ENCODE measurements at places on chromosomes 1 and 21.

DNA sequence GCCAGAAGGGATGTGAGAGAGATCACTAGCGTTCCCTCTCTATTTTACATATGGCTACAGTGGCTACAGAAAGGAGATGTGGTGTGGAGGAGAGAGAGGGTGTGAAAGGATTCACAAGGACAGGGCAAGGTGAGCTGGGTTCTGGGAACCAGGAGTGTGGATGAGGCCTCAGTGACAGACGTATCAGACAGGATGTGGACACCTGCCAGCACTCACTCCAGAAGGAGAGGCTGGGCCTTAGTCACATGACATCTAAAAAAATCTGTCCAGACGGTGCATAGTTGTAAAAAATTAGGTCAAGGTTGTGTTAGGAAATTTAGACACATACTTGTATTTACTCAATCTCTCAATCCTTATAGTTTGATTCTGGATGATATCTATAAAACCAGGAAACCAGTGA is 10.6 kb downstream of the TRIM67 start:
- no peaks in the 10 kb centered on the region for H3K36me3 ChIP-seq
- peaks cover 44% of the 10 kb centered on the region for H3K27me3 ChIP-seq
- H3K4me1 ChIP-seq: 0 out of 2 replicates have a peak, but pooled peaks cover 2% of the 10 kb centered on the region
- no peak for DNase-seq
- no peak overlapping the region for H3K4me3 ChIP-seq

DNA sequence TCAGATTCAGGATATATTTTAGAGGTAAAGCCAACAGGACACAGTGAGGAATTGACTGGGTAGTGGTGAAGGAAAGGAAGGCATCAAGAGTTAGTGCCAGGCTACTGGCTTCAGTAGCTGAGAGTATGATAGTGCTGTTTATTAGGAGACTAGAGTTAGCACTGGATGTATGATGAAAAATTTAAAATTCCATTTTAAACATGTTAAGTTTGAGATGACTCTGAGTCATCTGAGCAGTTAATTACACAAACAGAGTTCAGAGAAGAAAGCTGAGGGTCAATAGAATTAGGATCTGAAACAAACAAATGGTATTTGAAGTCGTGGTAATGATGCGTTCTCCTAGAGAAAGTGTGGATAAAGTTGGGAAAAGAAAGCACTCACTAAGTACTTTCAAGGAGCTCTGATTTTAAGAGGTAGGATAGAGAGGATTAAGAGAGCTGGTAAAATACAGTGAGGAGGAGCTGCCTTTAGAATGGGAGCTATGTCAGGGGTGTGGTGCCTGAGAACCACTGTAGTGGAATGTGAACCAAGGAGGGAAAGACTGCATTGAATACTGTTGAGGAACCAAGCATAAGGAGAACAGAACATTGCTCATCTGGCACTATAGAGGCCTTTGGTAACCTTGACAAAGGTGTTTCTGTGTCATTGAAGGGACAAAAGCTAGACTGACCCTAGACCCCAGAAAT is 21.7 kb upstream of the SHCBP1L start:
- H3K36me3 ChIP-seq: no peaks in the 10 kb centered on the region
- H3K4me3 ChIP-seq: no peak overlapping the region
- DNase-seq: no peak

DNA sequence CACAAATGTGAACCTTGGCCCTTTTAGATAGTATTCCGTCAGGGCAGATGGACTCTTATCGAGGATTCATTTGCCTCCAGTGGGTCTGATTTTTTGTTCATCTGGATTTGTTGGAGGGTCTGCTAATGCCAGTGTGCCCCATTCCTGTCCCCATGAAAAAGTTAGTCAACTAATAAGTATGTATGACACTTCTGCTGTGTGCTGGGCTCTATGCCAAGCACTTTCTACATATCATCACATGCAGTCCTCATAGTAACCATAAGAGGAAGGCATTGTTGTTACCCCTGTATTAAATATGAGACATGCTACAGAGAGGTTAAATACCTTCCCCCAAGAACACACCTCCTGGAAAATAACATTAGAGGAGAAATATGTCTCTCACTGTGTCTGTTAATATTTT is 46.6 kb upstream of the MAB21L3 start:
- DNase-seq: no peak
- H3K27me3 ChIP-seq: no peaks in the 10 kb centered on the region
- H3K36me3 ChIP-seq: peaks cover 12% of the 10 kb centered on the region
- no peaks in the 10 kb centered on the region for H3K4me1 ChIP-seq
- H3K27ac ChIP-seq: no peak overlapping the region

DNA sequence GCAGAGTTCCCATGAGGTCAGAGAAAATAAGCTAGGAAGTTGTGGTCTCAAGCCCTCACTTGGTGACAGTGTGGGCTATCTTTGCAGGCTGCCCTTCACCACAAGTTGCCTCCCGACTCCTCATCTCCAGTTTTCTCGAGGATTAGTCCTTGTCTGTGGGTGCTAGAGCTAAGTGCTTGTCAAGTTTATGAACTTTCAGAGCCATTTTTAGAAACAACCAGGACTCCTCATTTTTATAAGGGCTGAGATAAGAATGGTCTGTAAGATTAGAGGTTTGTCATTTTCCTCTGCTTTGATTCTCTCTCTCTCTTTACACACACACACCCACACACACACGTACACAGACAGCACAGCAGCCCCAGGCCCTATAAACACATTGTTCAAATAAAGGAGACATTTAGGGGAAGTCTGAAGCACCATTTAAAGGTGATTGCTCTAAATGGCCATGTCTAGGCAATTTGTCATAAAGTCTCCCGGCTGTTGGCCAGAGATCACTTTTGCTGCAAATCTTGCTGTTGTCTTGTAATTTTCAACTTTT is 127.2 kb downstream of the LACTBL1 start:
- H3K36me3 ChIP-seq: no peaks in the 10 kb centered on the region
- H3K27ac ChIP-seq: no peak overlapping the region
- H3K4me1 ChIP-seq: peaks cover 6% of the 10 kb centered on the region
- no peak overlapping the region for H3K4me3 ChIP-seq
- no peaks in the 10 kb centered on the region for H3K27me3 ChIP-seq
- no peak for DNase-seq

DNA sequence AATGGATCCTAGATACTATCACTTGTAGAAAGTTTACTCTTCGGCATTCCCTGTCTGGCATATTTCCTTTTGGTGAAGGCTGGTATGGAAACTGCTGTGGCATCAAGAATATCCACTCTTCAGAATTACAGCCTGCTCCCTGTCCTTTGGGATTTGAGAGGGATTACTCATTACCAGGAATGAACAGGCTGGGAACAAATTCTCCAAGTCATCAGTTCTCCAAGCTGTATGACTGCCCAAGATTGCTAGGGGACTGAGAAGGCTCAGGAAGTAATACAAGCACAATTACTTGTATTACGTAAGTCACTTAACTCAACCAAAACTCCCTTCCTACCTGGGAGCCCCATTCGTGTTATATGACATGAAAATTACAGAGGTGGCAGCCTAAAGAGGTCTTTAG is 49.6 kb downstream of the CD58 start:
- H3K27ac ChIP-seq: no peak overlapping the region
- H3K36me3 ChIP-seq: no peaks in the 10 kb centered on the region
- H3K4me3 ChIP-seq: no peak overlapping the region
- DNase-seq: no peak
- no peaks in the 10 kb centered on the region for H3K27me3 ChIP-seq
- H3K4me1 ChIP-seq: no peaks in the 10 kb centered on the region

GRCh38 chr21:37742115-37742514 is 174.1 kb downstream of the KCNJ6 start:
- DNase-seq: no peak
- no peak overlapping the region for H3K4me3 ChIP-seq
- H3K27ac ChIP-seq: no peak overlapping the region

DNA sequence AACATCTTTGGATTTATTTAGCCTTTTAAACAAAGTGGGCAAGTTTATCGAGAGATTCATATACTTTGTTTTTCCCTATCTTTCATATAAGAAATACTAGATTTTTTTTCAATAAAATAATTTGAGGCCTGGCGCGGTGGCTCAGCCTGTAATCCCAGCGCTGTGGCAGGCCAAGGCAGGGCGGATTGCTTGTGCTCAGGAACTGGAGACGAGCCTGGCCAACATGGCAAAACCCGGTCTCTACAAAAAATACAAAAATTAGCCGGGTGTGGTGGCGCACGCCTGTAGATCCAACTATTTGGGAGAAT is 1.6 kb upstream of the CDC14A start:
- H3K27me3 ChIP-seq: no peaks in the 10 kb centered on the region
- H3K4me1 ChIP-seq: peaks cover 26% of the 10 kb centered on the region
- H3K4me3 ChIP-seq: peak overlapping the region; percentile 98

DNA sequence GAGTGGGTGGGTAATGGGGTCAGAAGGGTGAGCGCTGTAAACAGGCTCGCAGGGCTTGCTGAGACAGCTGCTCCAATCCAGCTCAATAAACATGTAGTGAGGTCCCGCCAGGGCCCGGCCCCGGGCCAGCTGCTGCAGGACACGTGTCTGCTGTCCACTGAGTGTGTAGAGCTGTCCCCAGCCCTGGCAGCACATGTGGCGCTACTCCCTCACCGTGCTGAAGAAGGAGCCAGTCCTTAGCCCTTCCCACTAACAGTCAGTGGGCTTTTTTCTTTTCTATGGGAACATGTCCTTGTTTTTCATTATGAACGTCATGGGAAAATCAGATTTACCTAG is 78.9 kb upstream of the C1orf174 start:
- H3K36me3 ChIP-seq: peaks cover 57% of the 10 kb centered on the region
- H3K27me3 ChIP-seq: peaks cover 26% of the 10 kb centered on the region
- H3K27ac ChIP-seq: no peak overlapping the region
- no peaks in the 10 kb centered on the region for H3K4me1 ChIP-seq

DNA sequence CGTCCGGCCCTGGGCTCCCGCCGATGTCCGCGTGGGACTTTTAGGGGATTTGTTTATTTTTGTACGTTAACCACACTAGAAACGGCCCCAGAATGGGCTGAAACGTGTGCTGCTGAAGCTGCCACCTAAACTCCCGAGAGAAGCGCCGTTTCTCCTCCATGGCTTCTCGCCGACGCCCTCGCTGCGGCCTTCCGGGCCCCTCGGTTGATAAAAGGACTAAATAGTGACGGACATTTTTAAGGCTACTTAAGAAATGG is 678 bp upstream of the PTTG1IP start:
- peaks cover 43% of the 10 kb centered on the region for H3K4me1 ChIP-seq
- H3K36me3 ChIP-seq: no peaks in the 10 kb centered on the region
- no peak for DNase-seq
- peaks cover 25% of the 10 kb centered on the region for H3K27me3 ChIP-seq
- H3K4me3 ChIP-seq: peak overlapping the region; percentile 82

GRCh38 chr1:56263908-56264307 is 315.5 kb downstream of the PLPP3 start:
- H3K36me3 ChIP-seq: peaks cover 4% of the 10 kb centered on the region
- no peak overlapping the region for H3K27ac ChIP-seq
- no peak for DNase-seq
- H3K27me3 ChIP-seq: no peaks in the 10 kb centered on the region
- peaks cover 4% of the 10 kb centered on the region for H3K4me1 ChIP-seq

DNA sequence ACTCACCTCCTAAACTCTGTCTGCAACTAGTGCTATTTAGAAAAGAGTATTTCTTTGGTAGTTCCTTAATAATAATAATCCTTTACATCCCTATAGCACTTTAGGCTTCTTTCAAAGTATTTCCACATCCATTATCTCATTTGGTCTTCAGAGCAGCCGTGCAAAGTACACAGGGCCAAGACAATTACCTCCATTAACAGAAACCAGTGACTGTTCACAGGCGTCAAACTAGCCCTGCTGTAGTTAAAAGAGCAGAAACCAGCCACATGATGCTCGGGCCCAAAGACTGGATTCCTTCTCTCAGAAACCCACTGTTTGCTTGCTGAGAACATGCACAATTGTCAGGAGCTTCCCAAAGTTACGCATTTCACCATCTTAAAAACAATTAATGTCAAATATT is 396.0 kb upstream of the DAB1 start:
- H3K36me3 ChIP-seq: no peaks in the 10 kb centered on the region
- H3K4me3 ChIP-seq: no peak overlapping the region
- no peaks in the 10 kb centered on the region for H3K27me3 ChIP-seq
- H3K27ac ChIP-seq: no peak overlapping the region
- no peaks in the 10 kb centered on the region for H3K4me1 ChIP-seq
- DNase-seq: no peak

- no peak for DNase-seq
- no peaks in the 10 kb centered on the region for H3K36me3 ChIP-seq
- H3K27ac ChIP-seq: no peak overlapping the region
- H3K4me3 ChIP-seq: no peak overlapping the region
- peaks cover 14% of the 10 kb centered on the region for H3K4me1 ChIP-seq
These were observed 11.1 kb upstream of the UBE2U start for GRCh38 chr1:64192290-64192689.

DNA sequence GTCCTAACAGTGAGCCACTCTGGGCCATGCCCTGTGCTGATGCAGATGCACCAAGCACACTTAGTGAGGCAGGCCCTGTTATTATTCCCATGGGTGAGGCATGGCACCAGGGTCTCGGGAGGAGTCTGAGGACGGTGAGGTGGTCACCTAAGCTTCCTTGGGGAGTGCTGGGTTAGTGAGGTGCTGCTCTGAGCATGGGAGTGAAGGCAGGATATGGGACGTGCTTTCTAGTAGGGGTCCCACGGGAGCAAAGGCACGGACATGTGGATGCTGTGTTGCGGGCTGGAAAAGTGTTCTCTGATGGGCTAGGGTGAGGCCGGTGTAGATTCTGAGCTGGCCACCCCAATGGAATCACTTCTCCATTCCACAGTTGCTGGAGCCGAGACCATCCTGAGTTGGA is 77.5 kb upstream of the CSF3R start:
- no peak overlapping the region for H3K4me3 ChIP-seq
- H3K27ac ChIP-seq: no peak overlapping the region
- H3K36me3 ChIP-seq: no peaks in the 10 kb centered on the region
- no peak for DNase-seq
- H3K4me1 ChIP-seq: no peaks in the 10 kb centered on the region
- H3K27me3 ChIP-seq: peaks cover under 1% of the 10 kb centered on the region

GRCh38 chr1:228118040-228118439 is 8.9 kb upstream of the MRPL55 start:
- no peaks in the 10 kb centered on the region for H3K4me1 ChIP-seq
- peaks cover 20% of the 10 kb centered on the region for H3K36me3 ChIP-seq
- peaks cover 39% of the 10 kb centered on the region for H3K27me3 ChIP-seq
- no peak for DNase-seq
- H3K27ac ChIP-seq: no peak overlapping the region
- no peak overlapping the region for H3K4me3 ChIP-seq

- H3K4me3 ChIP-seq: peak overlapping the region; percentile 41
- H3K4me1 ChIP-seq: peaks cover 22% of the 10 kb centered on the region
- DNase-seq: no peak
- H3K27ac ChIP-seq: no peak overlapping the region
These were observed 19.5 kb downstream of the MAP7D1 start for GRCh38 chr1:36175137-36176095.
